ENCODE measurements at places on chromosomes 2 and 18. TPM values are rescaled to one million over a fixed set of nuclear protein-coding genes. Genes with fewer than 3 reads are reported as not detected.

The RAB27B gene
- 6.5 TPM for total RNA-seq

The CYP26B1 gene
- 0.81 TPM for total RNA-seq

The RGPD5 gene
- total RNA-seq: 44.7 TPM

DNA sequence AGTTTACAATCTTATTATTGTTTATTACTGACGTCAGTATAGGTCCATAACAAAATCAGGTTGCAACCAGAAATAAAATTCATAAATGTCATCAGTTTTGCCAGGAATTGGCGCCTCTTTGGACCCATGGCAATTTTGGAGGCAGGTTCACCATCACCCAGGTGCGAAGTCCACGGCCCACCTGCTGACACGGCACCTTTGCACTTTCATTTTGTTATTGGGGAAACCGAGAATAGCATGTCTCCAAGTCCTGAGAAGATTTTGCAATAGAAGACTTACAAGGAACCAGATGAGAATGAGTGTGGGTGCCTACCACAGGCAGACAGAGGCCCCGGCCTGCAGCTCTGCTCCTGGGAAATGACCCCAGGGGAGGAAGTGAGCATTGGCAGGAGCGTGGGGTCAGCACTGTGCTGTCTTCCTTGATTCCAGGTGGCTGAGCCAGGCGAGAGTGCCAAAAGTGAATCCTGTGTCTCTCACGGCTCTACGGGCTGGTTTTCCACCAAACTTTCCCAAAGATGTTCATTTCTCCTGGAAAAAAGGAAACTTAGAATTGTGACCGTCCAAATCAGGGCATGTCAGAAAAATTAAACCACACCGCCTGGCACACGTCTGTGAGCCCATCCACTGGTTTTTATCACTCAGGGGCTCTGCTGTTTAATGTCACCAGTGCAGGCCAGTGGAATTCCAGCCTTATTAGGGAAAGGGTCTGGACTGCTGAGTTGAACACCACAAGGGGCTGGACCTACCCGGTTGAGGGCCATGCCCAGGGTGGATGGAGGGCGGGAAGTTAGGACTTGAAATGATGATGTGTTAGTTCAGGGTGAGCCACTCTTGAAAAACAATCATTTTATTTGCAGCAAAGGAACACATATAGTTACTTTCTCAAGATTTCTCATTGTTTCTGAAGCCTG is 96.5 kb downstream of the PTGR3 start:
- DNase-seq: no peak

GRCh38 chr18:11251229-11251890 is 102.0 kb upstream of the PIEZO2 start:
- no peak for DNase-seq

GRCh38 chr2:25009954-25010353 is 31.9 kb upstream of the EFR3B start:
- peak; percentile 45 for DNase-seq

DNA sequence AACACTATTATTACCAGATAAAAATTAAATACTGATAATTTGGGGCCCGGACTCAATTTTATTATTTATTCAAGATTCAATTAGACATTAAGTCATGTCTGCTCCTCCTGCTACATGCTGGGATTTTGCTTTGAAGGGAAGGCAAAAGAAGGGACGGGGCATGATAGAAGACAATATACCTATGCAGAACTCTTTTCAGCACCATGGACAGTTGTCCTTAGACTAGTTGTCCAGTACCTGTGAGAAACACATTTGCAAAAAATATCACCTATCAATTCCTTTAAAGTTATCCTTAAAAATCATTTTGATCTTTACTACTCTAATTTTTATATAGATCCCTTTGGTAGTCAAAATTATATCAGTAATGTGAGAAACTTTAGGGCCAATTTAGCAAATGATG is 100.2 kb upstream of the SULT1C3 start:
- DNase-seq: peak; percentile 52

GRCh38 chr18:5513947-5514346 is 29.9 kb downstream of the EPB41L3 start:
- DNase-seq: no peak

- no peak for DNase-seq
Measured at GRCh38 chr2:54455563-54456361, at the start of gene SPTBN1. Gene SPTBN1, plus strand, starts transcription at chr2:54456327. Its CDS starts 70,092 bp downstream, at chr2:54526419.

GRCh38 chr2:240642806-240643092 is 17.5 kb downstream of the GPR35 start:
- DNase-seq: no peak

GRCh38 chr2:10678225-10678624 is 11.6 kb downstream of the NOL10 start:
- DNase-seq: peak; percentile 6

DNA sequence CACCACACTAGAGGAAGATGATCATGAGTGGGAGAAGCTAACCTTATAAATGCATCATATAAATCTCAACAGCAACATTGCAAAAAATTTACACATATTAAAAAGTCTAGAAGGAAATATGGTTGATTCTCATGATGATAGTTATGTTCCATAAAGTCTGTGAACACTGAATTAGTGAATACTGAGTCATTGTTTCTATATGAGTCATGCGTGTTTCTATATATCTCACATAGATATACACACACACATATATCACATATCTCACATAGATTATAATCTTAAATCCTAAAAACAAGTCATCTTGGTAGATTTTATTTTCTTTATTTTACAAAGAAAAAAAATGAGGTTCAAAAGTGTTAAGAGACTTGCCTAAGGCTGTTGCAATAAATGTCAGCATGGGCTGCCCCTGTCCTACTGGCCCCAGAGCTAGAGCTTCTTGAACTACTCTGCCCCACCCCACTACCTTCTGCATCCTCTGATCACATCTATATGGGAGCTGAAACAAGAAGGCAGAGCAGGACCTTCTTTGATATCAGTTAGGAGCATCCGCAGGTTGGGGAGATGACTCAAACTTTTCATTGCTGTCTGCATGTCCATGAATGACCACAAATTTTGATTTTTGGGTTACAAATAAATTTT is 81.8 kb upstream of the ADAM23 start:
- no peak for DNase-seq

Measured in hematopoietic multipotent progenitor cell (in vitro differentiated cells).